ENCODE measurements at places on chromosomes 4 and X.
A peak's percentile ranks its signal among the peaks of the same experiment; 100 is the strongest.

- peak; percentile 54 for DNase-seq
Measured at GRCh38 chr4:48016141-48017107, at the start of the genes CNGA1 and NIPAL1. TSS of gene CNGA1 (minus strand) at chr4:48016681. CDS start at chr4:47952689, 63,992 bp downstream. TSS of gene NIPAL1 (plus strand) at chr4:48016772. CDS start at chr4:48016840, 68 bp downstream.

DNA sequence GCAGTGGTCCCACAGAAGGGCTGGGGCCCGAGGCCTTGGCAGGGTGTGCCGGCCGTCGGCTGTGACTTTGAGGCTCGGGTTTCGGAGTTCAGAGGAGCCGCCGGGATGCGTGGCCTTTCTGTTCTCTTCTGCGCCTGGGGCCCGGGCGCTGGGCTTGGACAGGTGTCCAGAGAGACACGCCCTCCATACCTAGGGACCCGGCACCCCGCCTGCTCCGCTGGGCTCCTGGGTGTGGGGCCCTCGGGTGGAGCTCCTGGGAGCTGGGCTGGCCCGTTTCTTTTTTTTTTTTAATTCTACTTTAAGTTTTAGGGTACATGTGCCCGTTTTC lies 11.3 kb downstream of the FGFRL1 start:
- no peak for DNase-seq

- DNase-seq, result no peak
Measured at GRCh38 chrX:75086731-75087195, 69.3 kb downstream of the ABCB7 start.

DNA sequence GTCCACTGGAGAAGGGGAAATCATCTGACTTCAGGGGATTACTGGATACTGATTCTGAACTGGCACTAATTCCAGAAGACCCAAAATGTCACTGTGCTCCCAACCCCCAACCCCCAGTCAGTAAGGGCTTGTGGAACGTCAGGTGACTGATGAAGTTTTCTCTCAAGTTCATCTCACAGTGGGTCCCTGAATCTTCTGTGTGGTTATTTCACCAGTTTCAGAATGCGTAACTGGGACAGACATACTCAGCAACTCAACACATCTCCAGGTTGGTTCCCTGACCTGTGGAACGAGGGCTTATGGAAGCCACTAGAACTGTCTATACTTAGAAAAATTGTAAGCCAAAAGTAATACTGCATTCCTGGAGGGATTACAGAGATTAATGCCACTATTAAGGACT lies 45.3 kb downstream of the DDX60L start:
- no peak for DNase-seq

- no peak for DNase-seq
Measured at GRCh38 chr4:136653640-136654406, 878.5 kb downstream of the PCDH18 start.

DNA sequence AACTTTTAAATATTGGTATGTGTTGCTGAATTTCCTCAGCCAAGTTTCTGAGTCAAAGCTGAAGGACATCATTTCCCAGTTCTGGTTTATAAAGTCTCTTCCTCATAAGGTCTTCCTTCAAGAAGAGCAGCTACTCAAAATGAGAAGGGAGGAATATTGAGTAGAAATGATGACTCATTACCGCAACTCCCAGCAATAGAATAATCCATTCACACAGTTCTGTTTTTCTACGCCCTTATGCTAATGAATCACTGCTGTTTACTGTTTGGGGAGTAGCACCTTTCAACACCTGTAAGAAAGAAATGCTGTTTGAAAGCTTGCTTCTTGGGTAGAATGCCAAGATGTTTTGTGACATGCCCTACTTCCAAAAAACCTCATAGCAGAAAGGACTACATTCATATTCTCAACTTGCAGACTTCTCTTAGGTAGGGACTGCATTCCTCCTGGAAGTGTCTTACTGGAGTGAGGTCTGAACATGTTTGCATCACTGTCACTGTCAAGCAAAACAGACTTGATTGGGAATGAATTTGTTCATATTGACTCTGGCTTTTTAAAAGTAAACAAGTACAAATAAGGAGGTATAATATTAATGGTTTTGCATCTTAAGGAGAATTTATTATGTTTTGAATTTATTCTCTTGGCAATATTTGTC lies 147.2 kb upstream of the BANK1 start:
- DNase-seq, result no peak

DNA sequence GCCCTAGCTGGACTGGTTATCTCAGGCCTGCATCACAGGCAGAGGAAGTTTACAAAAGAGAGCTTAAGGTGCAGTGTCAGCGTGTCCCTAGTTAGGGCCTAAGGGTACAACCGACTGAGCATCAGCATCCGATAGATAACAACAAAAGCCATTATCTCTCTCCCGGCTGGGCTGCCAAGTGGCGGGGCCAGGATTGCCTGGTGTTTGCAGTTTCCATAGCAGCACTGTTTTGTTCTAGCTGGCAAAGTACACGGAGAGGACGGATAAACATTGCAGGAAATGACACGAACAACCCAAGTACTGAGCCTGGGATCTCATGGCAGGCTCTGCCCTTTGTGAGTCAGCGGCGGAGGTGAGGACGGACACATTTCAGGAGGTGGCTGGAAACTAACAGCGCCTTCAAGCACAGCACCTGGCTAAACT lies 104.7 kb upstream of the NOCT start:
- no peak for DNase-seq

- DNase-seq, result no peak
Measured at GRCh38 chrX:9196961-9197640, 163.2 kb upstream of the FAM9B start.
